Astrocyte of the cerebellum (primary cell): ENCODE measurements at places on chromosomes 16 and 17.

GRCh38 chr17:58229384-58229783 is 9.0 kb upstream of the LPO start:
- no peak for DNase-seq

GRCh38 chr17:15392326-15392741 is 50.9 kb upstream of the TEKT3 start:
- DNase-seq: peak; percentile 66

DNA sequence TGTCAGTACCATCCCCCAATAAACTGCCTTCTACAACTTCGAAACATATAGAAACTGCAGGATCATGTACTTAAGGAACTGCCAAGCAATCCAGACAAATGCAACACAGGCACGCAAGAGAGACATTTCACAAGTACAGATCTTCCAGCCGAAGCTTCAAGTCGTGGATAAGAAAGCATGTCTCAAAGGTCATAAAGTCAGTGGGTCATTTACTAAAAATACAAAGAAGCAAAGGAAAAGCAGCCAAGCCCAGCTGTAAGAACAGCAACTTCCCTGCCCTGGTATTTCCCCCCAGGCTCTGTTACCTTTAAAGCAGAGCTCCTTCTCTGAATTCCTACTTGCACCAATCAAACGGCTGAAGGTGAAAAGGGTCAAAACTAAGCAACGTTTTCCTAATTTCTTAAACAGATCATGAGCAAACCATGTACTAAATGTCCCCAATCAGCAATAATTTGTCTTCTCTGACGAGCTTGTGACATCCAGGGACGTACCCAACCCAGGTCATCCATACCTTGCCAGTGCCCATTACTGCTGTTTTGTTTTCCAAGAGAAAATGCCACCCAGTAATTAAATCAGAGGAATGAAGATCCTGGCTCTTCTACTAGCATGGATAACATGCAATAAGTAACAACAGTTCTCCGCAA is 1.7 kb downstream of the AKTIP start:
- DNase-seq: no peak

DNA sequence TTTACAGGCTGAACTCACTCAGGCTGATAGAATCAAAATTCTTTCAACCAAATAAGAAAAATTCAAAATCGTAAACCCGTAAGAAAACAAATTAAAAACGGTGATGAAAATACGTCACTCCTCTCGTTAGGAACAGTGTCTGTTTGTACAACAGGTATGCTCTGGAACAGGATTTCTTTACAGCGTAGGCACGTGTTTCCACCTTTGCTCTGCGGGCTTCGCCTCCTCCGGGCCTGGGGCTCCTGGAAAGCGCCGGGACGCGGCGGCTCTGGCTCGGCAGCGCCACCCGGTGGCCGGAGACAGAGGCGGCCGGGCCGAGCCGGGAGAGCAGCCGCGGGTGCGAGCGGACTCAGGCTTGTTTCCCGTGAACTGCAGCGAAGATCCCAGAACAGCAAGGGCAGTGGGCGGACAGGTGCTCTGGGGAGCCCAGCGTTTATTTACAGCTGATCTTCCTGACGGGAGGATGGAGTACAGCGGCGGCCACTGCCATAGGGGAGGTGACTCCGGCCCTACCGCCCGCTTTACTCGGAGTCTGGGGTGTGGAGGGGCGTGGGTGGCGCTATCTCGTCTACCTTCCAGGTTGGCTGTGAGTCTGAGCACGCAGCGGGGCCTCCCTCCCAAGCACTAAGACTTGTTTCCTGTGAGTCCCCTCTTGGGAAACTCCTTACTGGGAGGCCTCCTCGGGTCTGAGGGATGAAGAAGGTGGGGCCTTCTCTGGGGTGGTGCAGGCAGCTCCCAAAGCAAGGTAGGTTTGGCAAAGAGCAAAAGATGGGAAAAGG is 40.5 kb upstream of the ATP2A3 start:
- DNase-seq: no peak

- no peak for DNase-seq
Observed at GRCh38 chr17:4827399-4827798, 5.7 kb upstream of the MINK1 start.

DNA sequence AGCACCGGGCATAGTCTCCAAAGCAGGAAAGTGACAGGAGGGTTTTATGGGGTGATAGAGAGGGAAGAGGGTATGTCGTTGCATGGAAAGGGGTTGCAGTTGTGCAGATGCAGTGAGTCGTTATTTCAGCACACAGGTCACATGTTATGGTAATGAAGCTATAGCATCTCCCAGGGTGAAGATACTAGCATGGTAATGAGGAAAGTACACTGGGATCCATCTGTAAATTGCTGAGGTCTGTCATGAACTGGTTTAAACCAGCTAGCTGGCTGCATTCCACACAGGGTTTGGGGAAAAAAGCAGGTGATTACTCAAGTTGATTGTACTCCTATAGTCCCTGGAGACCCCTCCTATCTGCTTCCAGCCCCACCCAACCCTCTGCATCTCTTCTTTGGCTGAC is 11.7 kb downstream of the COX11 start:
- DNase-seq: no peak

DNA sequence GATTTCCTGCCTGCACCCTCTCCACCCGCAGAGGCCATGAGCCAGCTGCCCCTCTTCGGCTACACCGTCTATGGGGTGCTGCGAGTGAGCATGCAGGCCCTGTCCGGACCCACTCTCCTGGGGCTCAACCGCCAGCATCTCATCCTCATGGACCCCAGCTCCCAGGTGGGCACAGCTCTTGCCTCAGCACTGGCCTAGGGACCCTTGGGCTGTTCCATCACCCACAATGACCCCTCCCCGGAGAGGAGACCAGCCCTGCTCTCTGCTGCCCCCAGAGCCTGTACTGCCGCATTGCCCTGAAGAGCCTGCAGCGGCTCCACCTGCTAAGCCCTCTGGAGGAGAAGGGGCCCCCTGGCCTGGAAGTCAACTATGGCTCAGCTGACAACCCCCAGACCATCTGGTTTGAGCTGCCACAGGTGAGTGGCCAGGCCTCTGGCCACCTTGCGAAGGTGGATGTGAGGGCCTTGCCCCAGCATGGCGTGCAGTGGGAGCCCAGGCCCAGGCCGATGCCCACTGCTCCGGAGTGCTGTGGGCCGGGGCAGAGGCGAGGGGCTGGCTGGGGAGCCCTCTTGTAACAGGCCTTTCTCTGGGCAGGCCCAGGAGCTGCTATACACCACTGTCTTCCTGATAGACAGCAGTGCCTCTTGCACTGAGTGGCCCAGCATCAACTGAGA is 7.3 kb upstream of the SMIM5 start:
- no peak for DNase-seq

DNA sequence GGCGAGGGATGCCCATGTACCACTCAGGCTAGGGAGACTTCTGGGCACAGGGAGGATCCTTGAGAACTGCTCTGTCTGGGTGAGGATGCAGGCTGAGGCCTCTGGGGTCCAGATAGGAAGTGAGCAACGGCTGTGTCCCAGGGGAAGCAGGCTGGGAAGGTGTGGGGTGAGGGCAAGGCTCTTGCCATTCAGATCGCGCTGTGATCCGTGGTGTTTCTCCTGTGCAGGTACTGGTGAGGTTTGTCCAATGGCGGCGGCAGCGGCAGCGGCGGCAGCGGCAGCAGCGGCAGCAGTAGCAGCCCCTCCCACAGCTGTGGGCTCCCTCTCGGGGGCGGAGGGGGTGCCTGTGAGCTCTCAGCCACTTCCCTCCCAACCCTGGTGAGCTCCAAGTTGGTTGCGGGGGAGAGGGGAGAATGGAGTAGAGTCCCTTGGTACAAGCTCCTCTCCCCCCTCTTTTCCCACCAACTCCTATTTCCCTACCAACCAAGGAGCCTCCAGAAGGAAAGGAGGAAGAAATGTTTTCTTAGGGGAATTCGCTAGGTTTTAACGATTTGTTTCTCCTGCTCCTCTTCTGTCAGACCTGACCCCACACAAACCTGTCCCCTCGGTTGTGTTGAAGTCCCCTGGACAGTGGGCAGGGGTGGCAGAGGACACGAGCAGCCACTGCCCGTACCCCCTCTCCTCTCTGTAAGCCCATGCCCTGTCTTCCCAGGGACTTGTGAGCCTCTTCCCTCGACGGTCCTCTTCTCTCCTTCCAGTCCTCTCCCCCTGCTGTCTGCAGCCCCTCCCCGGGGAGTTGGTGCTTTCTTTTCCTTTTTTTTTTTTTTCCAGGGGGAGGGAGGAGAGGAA is 1.9 kb upstream of the PRRT2 start:
- no peak for DNase-seq

DNA sequence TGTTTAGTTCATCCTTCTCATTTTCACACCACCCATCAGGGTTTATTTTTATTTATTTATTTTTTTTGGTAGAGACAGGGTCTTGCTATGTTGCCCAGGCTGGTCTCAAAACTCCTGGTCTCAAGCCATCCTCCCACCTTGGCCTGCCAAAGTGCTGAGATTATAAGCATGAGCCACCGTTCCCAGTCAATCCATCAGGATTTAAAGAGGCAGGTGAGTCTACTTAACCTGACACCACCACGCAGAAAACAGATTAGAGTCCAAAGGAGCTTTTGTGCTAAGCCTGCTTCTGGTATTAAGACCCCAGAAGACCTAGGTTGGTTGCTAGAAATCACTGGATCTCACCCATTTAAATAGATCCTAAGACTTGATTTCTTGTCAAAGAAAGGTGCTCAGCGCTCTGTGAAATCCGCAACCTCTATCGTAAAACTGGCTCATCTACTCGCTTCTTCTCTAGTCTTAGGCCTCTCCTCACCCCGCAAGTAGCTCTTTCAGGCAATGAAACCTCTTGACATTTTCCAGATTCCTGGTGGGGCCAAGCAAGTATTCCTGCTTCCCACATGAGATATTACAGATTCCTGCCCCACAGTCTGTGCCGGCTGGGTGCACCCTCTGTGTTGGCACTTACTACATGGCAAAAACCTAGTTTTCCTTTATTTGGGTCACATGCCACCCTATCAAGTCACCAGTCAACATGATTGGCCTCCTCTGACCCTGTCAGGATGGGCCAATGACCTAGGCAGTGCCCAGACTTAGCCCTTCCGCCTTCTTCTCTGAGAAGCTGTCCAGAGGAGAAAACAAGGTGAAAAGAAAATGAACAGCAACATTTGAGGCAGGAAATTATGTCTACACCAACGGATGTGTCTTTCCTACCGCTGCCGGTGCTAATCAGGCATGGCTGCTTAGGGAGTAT is 9.0 kb downstream of the PITPNA start:
- DNase-seq: no peak

DNA sequence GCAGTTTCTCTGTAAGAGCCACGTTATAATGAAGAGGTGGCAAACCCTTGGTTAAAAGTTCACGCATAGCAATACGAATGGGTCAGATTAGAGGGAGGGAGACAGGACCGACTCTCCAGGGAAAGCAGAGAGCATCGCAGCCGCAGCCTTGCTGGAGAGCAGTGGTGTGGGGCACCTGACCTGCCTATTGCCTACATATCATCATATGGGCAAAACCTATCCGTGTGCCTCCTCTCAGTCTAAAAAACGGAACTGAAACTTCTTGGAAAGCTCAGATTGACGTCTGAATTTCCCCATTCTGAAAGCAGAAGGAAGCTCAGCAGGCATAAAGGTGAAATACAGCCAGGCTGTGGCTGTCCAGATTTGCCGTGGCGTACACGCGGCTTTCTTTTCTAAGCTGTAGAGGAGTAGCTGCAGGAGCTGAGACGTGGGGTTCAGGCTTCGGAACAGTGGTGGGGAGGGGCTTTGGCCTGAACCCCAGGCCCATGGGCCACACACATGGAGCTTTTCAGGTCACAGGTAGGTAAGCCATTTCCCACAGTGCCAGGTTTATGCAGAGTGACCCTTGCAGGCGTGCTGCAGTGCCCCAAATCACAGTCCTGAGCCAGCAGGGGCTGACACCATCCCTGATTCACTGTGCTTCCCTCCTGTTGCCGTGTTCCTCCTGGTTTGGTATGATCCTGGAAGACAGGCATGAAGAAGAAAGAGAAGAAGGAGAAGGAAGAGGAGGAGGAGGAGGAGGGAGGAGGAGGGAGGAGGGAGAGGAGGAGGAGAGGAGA is 41.6 kb upstream of the TNRC6C start:
- DNase-seq: no peak

- no peak for DNase-seq
Observed at GRCh38 chr17:27239046-27239445, 54.9 kb upstream of the WSB1 start.

- DNase-seq: peak; percentile 23
Observed at GRCh38 chr16:72371307-72372086, 199.5 kb upstream of the PMFBP1 start.

DNA sequence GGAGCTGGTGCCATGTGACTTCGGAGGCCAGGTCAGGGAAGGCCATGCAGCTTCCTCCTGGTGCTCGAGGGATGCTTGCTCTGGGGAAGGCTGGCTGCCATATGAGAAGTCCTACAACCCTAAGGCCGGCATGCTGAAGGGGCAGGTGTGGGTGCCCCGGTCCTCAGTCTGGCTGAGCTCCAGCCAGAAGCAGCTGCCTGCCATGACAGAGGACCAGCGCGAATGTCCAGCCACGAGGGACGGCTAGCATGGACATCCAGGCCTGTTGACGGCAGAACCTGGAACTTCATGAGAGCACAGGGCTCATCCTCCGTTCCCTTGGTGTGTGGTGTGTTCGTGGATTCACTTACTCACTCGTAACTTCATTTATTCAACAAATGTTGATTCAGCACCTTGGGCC is 140.6 kb downstream of the IRF8 start:
- DNase-seq: no peak

DNA sequence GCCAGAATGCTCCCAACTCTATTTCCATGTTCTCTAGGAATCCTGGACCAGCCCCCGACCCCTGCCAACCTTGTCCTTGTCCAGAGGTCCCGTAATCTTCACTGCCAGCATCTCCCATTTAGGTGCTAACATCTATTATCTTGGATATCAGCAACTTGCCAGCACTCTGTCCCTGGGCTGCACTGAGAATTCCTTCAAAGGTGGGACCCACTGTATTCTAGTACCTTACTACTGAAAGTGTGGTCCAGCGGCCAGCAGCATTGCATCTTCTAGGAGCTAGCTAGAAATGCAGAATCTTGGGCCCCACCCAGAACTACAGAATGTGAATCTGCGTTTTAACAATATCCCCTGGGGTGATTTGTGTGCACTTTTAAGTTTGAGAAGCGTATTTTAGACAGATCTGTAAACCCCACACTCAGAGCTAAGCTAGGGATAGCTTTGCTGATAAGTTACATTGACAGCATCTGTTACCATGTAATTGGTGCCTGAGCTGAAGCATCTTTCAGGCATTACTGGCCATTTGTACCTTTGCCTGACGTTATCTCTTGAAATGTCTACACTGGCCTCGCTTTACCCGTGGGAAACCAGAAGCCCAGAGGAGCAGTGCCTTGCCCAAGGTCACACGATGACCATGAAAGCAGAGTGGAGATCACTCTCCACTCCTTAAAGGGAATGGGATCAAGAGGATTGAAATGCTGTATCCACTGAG is 8.3 kb downstream of the ABAT start:
- DNase-seq: no peak

DNA sequence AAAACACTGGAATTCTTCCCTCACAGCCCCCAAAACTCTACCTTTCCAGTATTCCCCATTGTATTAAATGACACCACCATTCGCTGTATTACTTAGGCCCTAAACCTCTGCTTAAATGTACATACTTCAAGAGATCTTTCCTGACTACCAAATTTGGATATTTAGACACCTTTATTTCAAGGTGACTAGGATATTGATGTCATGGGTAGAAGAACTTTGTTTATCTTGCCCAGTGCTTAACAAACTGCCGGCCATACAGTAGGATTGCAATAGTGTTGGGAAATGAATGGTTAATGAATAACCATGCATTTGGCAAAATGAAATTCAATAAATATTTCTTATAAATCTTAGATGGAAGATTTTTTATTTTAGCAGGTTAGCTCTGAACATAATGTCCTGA is 86.2 kb upstream of the CA10 start:
- no peak for DNase-seq

- DNase-seq: no peak
Observed at GRCh38 chr16:16865374-16865773, 486.4 kb downstream of the NPIPA7 start.
